Activated naive CD4-positive, alpha-beta T cell treated with anti-CD3 and anti-CD28 coated beads, Interleukin-2, amount 50 U/mL, for 16 hours (primary cell): ENCODE measurements at places on chromosomes 11 and 22.

DNA sequence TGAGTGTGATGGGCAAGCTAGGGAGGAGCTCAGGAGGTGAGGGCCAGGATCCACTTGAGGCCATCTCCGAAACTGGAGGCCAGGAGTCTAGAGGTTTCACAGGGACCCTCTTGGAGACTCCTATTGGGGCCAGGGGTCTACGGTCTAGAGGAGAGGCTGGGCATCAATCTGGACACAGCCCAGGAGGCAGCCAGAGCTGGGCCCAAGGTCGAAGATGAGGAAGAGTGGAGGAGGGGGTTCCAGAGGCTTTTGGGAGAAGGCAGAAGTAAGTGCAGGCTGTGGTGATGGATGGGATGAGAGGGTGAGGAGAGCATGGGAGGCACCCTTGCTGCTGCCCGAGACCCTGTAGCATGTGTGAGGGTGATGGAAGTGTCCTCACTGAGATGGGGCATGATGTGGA, 56.6 kb downstream of the LRRC32 start:
- DNase-seq = no peak

- no peak for DNase-seq
Observed at GRCh38 chr11:95248666-95249467, 17.9 kb upstream of the SESN3 start.

DNA sequence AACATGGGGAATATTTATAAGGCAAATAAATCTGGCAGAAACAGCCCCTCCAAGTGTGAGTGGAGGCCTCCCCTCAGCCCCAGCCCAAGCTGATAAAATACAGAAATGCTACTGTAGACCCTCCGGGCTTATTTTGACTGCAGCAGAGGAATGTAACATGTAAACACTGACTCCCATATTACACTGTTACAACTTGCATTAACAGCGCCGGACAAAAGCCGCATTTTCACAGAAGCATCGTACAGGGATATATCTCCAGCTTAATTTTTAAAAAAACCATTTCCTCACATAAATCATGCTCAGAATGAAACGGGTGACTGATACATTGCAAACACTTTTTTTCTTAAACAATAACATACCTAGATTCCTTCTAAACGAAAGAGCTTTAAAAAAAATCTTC, 36.6 kb upstream of the COMT start:
- no peak for DNase-seq

DNA sequence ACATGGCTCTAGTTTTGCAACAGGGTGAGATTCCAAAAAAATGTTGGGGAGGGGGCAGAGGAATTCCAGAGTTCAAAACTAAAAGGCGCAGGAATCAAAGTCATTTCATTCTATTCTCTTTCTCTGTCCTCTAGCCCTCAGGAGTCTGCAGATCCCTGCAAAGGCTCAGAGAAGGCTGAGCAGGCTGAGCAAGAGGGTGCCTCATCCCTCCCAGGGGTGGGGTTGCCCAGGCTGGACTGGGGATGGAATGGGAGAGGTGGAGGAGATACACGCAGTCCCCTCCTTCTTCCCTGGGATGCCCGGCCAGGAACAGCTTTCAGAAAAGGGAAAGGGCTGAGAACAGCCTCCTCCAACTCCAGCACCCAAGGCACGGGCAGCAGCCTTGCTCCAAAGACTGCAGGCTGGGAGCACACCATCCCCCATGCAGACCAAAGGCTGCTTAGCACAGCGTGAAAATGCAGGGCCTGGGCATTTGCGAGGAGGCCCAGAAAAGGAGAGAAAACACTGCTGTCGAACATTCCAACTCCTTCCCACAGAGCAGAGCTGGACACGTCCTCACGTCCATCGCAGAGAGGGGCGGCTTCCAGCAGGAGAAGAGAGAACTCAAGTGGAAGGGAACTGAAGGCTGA, 51.8 kb downstream of the MN1 start:
- DNase-seq = no peak

DNA sequence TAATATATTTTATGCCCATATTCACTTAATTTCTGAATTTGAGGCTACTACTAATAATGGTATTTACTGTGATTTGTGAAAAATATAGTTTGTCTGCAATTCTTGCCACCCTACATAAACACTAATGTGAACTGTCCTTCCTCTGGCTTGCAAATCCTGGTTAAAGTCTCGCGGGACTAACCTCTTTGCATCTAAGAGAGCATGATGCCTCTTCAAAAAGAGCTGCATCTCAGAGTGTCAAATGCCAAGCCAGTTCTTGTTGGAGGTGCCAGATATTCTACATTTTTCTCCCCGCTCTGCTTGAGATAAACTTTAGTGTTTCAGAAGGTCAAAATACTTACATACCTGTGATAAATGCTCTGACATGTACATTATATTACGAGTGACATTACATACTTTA, 2.1 kb downstream of the ARHGAP42 start:
- DNase-seq = no peak

DNA sequence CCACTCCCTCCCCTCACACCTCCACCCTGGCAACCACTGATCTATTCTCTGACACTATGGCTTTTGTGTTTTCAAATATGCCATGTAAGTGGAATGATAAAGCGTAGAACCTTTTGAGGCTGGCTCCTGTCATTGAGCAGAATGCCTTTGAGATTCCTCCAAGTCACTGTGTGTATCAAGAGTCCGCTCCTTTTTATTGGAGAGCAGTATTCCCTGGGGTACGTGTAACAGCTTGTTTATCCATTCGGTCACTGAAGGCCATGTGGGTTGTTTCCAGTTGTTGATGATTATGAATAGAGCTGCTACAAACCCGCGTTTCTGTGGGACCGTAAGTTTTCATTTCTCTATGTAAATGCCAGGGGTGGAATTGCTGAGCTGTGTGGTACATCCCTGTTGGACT, 10.3 kb downstream of the TP53I11 start:
- no peak for DNase-seq

DNA sequence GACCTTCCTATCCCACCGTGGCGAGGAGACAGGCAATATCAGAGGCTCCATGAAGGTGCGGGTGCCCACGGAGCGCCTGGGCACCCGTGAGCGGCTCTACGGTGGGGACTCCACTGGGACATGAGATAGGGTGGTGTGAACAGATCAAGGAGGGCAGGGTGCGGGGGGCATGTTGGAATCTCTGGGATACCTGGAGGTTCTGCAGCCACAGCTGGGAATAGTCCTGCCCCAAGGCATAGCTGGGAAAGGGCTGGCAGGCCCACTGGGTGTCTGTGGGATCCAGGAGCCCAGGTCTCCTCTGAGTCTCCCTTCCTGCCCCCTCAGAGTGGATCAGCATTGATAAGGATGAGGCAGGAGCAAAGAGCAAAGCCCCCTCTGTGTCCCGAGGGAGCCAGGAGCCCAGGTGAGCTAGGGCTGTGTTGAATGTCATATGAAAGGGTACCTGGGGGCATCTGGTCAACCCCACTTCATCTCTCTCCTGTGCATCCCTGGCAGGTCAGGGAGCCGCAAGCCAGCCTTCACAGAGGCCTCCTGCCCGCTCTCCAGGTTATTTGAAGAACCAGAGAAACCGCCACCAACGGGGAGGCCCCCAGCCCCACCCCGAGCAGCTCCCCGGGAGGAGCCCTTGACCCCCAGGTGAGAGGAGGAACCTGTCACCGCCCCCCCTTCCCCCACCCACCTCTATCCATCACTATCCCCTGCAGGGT, 8.5 kb downstream of the PHOX2A start:
- no peak for DNase-seq

- DNase-seq = no peak
Observed at GRCh38 chr22:47278655-47279054, 516.2 kb downstream of the TBC1D22A start.

GRCh38 chr11:69950120-69950519, 128.0 kb upstream of the ANO1 start:
- DNase-seq = no peak

- no peak for DNase-seq
Observed at GRCh38 chr22:30866811-30867271, 101.7 kb downstream of the MORC2 start.

DNA sequence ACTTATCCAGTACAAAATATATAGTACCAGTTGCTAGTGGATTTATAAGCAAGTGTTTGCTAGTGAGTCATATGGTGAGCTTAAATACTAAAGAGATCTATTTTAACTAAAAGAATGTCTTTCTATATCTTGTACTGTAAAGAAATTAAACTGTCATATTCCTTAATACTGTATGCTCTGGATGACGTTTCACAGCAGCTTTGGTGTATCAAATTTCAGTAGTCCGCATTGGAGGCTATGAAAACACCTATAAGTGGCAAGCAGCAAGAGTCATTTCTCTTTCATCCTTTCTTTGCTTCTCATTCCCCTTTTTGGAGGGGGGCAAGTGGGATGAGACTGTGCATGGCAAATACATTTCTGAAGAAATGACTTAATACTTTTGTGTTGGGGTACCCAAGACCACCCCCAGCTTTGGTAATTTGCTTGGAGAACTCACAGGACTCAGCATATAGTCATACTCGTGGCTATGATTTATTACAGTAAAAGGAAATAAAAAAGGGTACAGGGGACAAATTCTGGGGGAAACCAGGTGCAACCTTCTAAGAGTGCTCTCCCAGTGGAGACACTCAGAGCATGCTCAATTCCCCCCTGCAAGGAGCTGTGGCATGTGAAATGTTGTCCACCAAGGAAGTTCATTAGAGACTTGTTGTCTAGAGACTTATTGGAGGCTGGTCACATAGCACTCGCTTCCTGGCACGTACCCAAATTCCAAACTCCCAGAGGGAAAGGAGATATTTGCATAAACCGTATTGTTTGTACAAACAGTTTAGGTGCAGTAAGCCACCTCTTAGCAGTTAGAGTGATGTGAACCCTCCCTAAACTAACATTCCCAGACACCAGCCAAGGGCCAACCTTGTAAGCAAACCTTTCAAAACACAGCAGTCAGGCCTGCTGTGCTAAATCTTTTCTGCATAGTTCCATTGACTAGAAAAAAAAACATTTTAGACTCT, 210.8 kb downstream of the PGR start:
- DNase-seq = no peak

- no peak for DNase-seq
Observed at GRCh38 chr11:64800303-64801157, 2.5 kb downstream of the MAP4K2 start.

GRCh38 chr11:130144141-130144540, 15.4 kb upstream of the ST14 start:
- DNase-seq = no peak

DNA sequence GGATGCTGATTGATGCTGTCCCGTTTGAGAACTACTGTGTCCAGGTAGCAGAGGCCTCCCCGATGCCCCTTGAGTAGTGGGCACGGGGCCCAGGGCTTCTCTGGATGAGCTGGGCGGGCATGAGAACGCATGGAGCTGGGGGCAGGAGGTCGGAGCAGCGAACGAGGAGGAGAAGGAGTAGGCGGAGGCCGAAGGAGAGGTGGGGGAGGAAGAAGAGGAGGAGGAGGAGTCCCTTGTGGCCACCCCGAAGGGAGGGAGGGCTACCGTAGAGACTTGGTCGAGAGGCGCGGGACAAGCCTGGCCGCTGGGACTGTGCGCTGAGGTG, 62.9 kb downstream of the CRYBB2 start:
- DNase-seq = no peak

GRCh38 chr11:94196363-94196762, 67.7 kb downstream of the PANX1 start:
- DNase-seq = no peak

GRCh38 chr22:46508491-46508999, 28.9 kb downstream of the CELSR1 start:
- DNase-seq = no peak

GRCh38 chr11:111933872-111934271, 3.3 kb upstream of the DIXDC1 start:
- DNase-seq = no peak

DNA sequence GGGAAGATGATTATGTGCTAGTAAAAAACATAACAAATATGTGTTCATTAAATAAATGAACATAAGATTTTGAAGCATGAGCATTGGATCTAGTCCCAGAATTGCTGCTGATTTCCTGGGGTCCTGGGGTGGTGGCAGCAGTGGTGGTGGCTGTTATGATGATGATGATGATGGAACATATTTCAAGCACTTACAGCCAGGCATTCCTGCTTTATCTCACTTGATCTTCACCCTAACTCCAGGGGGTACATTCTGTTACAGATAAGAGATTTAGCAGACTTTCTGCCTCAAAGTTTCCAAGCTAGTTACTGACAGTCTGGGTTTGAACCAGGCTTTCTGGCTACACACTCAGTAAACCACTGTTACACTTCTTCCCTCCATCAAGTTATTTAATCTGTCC, 5.2 kb downstream of the TRAPPC4 start:
- DNase-seq = no peak

DNA sequence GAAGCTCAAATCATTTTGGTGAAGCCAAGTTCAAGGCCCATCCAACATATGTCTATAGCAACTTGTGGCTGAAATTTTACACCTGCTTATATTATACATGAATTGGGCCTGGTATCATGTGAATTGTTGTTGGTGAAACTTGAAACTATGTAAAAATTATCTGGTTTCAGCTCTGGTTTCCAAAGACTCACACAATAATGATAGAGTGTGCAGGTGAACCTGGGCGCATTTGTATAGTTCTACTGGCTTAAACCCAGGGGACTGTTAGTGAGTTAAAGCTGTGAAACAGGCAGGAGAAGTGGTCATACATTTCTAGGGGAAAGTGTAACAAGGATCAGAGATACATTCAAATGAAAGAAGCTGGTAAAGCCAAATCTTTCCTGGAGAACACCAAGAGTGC, 627.3 kb downstream of the METTL15 start:
- DNase-seq = no peak

GRCh38 chr22:40412441-40412840, 42.0 kb downstream of the SGSM3 start:
- no peak for DNase-seq

GRCh38 chr22:38868886-38869381, 3.1 kb downstream of the CBX6 start:
- DNase-seq = peak; percentile 86

GRCh38 chr11:3056296-3057068, 741 bp downstream of the CARS1 start:
- DNase-seq = peak; percentile 40

DNA sequence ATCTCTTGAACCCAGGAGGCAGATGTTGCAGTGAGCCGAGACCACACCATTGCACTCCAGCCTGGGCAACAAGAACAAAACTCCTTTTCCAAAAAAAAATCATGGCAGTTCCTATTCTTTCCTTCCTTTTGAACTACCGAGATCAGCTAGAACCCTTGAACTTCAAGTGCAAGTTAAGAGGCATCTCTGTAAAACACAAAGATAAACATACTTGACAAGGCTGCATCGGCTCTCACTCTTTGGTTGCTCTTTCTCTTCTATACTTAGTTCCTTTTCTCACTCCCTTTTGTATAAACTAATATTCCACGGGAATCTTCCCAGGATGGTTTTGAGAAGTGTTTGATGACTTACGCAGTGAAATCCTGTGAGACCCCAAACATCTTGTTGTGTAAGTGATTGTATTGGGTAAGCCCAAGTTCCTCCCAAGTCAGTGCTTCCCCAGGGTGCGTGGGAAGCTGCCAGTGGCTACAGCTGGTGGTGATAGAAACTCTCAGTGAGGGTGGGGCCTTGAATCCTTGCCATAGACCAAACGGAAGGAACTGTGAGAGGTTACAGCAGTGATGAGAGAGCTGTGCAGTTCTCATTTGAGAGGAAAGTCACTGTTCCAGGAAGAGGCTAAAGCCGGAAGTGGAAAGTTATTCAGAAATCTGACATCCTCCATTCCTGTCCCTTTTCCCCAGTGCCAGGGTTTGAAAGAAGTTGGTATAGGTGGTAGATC, 24.1 kb upstream of the CDC42EP2 start:
- DNase-seq = no peak
